ENCODE measurements at places on chromosomes 3 and 15.

DNA sequence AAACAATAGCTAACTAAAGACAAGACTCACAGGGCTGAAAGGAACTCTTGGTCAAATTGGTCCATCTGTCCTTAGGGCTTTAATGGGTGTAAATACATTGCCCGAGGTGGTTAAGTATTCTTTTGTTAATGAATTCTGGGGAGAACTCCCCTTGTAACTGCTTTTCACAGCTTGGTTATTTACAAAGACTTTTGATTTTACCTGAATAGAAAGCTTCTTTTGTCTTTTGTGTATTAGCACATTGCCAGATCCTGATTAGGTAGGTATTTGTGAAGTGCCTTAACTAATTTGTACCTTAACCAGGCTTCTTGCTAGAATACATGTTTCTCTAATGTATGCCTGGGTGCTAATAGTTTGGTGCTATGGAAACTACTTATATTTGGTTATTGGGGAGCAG is 14.0 kb downstream of the CHD2 start:
- no peak for DNase-seq

DNA sequence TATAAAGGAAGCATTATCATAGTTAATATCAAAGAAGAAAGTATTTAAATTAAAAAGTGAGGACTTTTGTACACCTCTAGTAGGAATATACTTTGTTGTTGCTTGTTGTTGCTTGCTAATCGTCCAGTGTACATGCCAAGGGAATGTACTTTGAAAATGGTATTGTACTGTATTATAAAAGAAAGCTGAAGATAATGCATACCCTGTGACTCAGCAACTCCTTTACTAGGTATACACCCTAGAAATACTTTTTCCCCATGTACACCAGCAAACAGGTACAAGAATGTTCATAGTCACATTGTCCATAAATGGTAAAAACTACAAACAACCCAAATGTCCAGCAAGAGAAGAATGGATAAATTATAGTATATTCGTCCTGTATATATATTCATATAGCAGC is 12.0 kb downstream of the TTBK2 start:
- no peak for DNase-seq

DNA sequence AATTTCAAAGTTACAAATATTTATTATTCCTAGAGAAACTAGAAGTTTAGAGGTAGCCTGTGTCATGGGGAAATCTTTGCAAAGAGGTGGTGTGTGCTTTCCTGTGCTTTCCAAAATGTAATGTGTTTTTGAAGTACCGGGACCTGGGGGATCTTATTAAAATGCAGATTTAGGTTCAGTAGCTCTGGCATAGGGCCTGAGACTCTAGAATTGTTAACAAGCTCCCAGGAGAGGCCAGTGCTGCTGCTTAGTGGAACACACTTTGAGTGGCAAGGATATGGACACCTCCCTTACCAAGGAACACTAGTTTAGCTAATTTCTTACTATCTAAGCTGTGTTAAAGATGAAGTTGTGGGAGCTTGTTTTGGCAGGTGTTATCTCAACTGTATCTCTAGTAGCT is 428.9 kb downstream of the VGLL3 start:
- no peak for DNase-seq

DNA sequence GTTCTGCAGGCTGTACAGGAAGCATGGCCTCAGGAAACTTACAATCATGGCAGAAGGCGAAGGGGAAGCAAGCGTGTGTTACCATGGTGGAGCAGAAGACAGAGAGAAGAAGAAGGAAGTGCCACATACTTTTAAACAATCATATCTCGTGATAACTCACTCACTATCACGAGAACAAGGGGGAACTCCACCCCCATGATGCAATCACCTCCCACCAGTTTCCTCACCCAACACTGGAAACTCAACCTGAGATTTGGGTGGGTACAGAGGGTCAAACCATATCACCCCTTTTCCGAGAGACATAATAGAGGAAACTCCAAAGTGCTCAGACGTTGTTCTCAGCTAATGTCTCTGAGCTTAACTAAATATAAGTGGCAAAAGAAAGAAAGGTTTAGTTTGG is 186.3 kb upstream of the MME start:
- no peak for DNase-seq

DNA sequence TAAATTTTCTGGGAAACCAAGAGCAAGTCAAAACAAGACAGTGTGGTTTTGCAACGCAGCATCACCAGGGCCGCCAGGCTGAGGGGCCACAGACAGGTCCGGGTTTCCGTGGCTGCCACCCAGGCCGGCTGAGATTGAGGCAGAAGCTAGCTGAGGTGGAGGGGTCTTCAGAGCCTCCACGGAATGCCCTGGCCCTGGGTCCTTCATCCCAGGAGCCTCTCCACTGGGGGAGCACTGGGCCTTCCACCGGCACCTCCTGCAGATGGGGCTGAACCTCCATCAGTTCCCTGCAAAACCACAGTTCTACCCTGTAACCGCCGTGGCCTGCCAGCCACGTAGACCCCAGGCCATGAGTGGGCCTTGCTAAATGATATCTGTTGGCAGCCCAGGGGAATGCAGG is 152.7 kb downstream of the CHSY1 start:
- no peak for DNase-seq

GRCh38 chr15:89777073-89777751 is 1.1 kb downstream of the MESP2 start:
- no peak for DNase-seq

DNA sequence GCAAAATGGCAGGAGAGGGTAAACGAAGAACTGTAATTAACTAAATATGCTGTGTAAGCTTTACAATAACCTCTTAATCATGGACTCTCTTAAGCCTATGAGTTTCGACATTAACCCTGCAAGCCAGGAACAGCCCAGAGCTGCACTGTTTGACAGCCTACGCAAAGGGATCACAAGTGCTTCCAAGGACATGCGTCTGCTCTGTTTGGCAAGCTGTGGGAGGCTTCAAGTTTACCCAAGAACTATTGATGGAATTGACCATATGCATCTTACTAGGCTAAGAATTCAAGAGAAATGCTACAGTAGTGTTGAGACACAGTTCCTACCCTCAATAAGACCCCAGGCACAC is 66.0 kb downstream of the PDZRN3 start:
- DNase-seq: no peak

DNA sequence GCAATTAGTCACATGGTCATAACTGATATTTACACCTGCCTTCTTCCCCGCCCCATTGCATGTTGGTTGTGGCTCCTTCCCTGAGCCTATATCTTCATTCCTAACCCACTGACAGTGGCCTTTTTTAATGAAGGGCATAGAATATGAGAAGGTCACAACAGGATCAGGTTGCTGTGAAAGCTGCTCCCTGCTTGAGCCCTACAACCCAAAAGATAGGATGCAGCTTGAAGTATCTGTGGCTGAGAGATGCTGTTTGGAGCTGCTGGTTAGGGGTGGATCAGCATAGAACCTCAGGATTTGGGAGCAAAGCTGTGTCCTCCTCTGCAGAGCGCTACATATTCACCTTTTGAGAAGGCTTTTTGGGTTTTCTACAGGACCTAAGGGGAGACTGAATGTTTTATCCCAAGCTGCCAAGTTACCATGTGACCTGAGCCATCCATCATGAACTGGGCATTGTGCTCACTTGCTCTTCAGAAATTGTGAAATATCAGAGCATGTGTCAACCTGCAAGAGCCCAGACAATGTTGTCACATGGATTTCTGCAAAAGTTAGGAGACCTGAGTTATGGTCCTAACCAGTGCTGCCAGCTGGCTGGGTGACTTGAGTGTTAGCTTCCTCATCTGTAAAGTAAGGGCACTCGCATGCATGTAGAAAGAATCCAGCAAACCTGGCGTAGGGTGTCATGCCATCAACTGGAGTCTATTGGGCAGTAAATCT is 49.8 kb upstream of the ARL8B start:
- no peak for DNase-seq

- no peak for DNase-seq
Observed at GRCh38 chr3:123653221-123653682, 68.4 kb upstream of the HACD2 start.

- no peak for DNase-seq
Observed at GRCh38 chr3:47010111-47010712, 30.7 kb downstream of the NBEAL2 start.

GRCh38 chr15:44545913-44546802 is 9.2 kb downstream of the EIF3J start:
- DNase-seq: peak; percentile 29

DNA sequence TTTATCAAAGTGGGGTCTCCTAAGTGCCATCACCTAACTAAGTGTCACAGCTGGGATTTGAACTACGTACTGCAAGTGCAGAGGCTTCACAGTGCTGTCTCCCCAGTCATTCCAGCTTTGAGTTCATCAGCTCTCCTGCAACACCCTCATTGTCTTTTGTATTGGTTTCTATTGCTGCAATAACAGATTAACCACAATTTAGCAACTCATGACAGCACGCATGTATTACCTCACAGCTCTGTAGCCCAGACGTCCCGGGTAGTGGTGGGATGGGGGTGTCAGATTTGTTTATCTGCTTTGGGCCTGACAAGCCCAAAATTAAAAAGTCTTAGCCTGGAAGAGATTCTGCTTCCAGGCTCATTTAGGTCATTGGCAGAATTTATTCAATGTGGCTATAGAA is 220.5 kb upstream of the LRRN1 start:
- DNase-seq: no peak

DNA sequence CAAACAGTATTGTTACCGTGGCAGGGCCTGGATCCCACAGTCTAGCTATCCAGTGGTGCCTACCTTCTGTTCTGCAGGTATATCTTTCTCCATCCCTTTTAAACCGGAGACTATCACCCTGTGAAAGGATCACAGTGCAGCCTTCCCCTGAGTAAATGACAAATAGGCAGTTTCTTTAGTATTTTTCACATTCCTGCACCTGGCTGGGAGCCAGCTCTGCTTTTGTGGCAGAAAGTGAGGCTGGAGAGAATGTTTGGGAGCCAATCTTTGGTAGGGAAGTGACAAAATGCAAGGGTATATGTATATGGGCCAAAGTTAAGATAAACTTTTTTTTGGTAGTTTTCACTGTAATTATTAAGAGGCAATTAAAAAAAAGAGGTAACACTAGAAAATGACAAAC is 54.8 kb downstream of the ARHGEF26 start:
- DNase-seq: no peak

DNA sequence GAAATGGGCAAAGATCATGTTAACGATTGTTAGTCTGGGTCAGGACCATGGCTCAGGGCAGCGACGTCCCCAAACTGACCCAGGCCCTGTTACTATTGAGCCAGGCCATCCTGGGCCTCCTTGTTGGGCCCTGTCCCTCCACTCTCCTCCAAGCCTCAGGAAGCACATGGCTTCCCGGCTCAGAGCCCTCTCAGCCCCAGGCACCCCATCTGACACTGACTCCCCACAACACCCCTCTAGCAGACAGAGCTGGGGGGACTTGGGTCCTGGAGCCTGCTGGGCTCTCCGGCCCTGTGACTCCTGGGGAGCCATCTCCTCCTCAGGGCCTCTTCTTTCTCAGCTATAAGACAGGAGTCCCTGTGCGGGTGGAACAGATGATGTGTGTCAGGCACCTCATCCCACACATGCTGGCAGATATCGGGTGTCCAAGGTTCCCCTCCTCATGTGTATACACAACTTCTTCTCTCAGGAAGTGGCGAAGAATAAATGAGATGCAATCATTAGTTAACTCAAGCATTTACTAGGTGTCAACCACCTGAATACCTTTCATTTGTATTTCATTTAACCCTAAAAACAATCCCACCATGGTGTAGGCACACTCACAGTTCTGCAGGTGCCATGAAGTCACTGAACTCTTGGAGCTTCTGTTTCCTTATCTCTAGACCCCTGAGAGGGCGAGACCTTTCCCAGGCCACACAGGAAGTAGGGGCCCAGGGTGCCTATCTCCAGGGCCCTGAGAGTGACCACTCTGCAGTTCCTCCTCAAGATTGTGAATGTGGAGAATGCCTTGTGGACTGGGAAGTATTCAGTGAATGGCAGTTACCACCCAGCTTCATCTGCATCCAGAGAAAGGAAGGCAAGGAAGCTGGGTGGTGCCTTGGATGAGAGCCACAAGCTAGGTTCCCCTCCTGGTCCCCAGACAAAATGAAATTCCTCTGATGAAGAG is 282.5 kb upstream of the TLE3 start:
- DNase-seq: no peak

GRCh38 chr3:161560008-161560637 is 63.5 kb downstream of the OTOL1 start:
- DNase-seq: no peak

- DNase-seq: no peak
Observed at GRCh38 chr3:143552851-143553250, 295.4 kb downstream of the SLC9A9 start.

- no peak for DNase-seq
Observed at GRCh38 chr3:126300761-126301481, 56.3 kb downstream of the KLF15 start.

GRCh38 chr15:67413770-67414390 is 107.1 kb upstream of the C15orf61 start:
- DNase-seq: no peak

DNA sequence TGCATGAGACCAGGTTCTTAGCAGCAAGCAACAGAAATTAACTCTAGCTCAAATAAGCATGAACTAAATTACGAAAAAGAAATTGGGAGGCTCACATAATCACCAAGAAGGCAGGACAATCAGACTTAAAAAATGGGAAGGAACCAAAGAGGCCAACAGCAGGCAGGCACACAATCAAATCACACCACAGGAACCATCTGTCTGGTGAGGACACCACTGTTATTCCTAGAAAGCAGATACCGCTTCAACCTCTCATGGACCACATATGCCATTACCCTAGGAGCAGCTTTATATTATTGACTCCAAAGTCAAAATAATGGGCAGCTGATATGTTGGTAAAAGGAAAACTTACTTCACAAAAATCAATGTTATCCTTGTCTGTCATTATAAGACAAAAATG is 51.6 kb downstream of the SUCLG2 start:
- no peak for DNase-seq

DNA sequence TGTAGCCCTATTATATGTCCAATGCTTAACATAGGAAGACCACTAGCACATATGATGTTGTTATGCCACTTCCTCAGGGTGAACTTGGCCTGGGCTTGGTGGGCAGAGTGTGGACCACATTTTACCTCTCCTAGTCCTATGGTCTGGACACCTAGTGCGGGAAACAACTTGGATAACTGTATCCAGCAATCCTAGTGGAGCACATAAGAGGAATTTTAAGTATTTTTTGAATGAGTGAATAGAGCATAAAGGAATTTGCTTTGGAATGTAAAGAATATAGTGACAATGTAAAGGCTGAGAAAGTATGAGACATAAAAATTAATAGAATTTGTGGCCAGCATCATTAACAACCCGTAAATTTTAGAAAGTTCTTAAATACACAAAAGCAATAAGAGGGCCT is 528.9 kb downstream of the IGSF11 start:
- no peak for DNase-seq
